ENCODE measurements at places on chromosomes 1 and 21.

DNA sequence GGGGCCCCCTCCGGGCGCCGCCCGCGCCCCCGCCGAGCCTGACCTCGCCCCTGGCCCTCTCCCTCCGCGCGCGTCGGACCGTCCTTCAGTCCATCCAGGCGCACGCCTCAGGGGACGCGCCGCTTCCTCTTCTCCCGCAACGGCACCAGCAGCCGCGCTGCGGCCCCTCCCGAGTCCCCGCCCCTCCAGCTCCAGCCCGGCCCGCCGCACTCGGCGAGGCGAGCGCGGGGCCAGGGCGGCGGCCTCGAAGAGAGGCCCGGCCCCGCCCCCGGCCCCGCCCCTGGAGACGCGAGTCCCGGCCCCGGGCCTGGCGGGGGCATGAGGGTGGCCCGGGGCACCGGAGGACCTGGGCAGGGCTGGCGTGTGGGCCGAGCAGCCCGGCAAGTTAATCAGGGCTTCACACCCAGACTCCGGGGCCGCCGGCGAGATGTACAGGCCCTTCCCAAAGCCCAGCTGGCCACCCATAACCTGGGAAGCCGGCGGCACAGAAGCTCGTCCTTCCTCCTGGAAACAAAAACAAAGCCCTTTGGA, at the start of gene IGSF3:
Gene IGSF3 (minus strand): TSS at position 159 of the 531 bp plus-strand sequence. CDS start 1,407 bp downstream, outside the sequence.
- DNase-seq: no peak

DNA sequence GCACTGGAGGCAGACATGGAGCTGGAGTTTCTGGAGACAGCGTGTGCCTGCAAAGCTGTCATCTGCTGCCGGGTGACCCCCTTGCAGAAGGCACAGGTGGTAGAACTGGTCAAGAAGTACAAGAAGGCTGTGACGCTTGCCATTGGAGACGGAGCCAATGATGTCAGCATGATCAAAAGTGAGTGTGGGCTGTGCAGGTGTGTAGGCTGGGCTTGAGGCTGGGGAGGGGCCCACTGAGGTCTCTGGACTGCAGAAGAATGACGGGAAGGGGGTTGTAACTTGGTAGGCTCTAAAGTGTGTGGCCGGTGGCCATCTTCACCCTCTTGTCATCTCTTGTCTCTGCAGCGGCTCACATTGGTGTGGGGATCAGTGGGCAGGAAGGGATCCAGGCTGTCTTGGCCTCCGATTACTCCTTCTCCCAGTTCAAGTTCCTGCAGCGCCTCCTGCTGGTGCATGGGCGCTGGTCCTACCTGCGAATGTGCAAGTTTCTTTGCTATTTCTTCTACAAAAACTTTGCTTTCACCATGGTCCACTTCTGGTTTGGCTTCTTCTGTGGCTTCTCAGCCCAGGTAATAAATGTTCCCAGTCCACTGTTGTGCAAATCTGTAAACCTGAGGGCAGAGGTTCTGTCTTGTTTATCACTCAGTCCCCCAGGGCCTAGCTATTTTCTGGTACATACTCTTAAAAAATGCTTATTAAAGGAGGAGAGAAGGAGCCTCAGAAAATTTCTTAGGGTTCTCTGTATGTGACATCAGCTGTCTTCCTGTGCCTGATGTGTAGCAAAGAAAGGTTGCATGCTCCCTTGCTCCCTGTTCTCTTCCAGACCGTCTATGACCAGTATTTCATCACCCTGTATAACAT, 19.9 kb downstream of the ATP8B2 start:
- peak; percentile 36 for DNase-seq

GRCh38 chr21:35511696-35512162, 462.6 kb upstream of the RUNX1 start:
- DNase-seq: peak; percentile 20

DNA sequence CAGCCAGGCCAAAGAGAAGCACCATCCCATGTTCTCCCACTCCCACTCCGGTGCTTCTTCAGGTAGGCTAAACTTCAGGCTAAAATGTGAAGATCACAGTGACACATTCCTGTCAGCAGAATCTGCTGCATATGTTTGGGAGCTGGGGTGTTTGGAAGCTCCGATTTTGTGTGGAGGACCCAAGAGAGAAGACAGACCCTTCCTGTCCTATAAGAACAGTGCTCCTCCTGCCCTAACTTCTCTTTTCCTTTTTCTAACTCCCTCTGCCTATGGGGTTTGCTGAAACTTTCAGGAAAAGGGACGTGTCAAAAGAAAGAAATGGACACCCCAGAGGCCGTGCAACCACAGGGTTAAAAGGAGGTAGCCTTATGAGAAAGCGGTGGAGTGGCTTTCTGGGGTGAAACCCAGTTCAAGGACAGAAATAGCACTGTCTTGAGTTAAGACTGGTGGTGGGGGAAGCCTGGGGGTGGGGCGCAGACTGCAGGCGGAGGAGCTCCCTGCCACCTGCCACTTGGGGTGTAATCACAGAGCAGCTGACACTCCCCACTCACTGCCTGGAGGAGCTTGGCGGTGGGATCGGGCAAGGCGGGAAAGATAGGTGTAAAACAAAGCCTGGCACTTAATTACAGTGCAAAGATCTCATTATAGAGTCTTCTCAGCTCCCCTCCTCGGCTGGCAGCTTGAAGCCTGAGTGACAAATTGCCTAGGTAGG, 645 bp upstream of the TLR5 start:
- DNase-seq: no peak

DNA sequence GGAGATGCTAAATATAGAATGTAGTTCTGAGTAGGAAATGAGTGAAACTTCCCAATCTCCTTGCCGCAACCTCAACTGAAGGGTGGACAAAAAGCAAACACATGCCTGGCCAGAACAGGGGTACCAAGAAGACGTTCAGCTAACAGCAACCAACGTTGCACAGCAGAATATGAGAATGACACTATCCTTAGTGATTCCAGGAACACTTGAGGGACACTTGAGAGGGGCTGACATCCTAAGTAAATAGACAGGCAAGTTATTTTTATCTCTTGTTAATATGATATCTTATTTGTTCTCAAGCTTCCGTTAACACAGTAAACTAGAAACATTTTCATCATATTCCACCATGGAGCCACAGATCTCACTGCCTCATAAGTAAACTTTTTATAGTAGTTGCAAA, 908 bp downstream of the KRTAP19-1 start:
- DNase-seq: no peak

GRCh38 chr1:192162376-192162775, 4.1 kb downstream of the RGS18 start:
- no peak for DNase-seq

- DNase-seq: no peak
Measured at GRCh38 chr21:41175080-41175479, 7.1 kb downstream of the BACE2 start.

DNA sequence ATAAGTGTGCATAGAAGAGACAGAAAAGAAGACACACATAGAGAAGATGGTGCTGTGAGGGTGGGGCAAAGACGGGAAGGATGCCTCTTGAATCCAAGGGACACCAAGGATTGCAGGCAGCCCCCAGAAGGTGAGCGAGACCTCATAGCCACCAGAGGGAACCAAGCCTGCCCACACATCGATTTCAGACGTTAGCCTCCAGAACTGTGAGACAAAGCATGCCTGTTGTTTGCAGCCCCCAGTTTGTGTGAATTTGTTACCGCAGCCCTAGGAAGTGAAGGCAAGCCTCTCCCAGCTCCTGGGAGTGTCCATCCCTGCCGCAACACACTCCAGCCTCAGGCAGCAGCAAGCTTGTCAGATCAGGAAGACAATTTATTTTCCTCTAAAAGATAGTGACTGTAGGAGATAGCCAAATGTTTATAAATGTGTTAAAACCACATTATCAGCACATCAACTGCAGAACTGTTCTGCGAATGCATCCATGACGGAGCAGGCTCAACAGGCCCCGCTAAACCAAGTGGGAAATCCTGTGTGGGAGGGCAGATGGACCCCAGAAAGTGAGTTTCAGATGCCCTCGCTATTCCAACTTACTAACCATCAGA, 543.3 kb downstream of the MATN1 start:
- no peak for DNase-seq

GRCh38 chr21:35976481-35976880, 83.8 kb downstream of the SETD4 start:
- DNase-seq: no peak

Data from COLO829 (cell line).